ENCODE measurements at places on chromosomes 3 and 15. TPM values are rescaled to one million over a fixed set of nuclear protein-coding genes. Genes with fewer than 3 reads are reported as not detected.

GRCh38 chr15:40928821-40929659 is at the start of gene DLL4:
TSS of gene DLL4 (plus strand) at chr15:40929340. CDS start at chr15:40929669, 329 bp downstream.
- peak; percentile 70 for DNase-seq

DNA sequence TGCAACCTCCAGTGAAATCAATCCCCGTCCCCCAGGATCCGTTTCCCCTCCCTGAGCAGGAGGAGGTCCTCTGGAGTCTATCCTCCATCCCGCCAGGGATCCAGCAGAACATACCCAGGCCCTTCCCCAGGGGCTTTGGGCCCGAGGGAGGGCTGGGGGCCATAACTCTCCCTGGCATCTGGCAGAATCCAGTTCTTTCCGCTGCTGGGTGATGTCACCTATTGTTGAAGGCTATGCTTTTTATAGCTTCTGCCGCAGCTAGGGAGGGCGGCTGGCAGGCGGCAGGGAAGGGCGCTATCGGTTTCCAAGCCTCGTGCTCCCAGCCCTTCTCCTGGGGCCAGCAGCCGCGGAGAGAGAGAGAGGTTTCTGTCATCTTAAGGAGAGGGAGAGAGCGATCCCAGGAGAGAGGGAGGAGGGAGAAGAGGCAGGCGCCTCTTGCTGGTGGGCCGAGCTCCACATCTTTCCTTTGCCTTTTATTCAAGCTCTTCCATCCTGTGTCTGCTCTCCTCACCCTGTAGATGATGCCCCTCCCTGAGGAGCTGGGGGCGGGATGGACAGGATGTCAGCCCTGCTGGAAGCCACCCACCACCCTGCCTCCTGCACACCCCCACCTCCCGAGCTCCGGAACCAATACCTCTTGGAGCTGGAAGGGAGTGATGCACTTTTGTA is 120.1 kb downstream of the ANP32A start:
- peak; percentile 84 for DNase-seq

- no peak for DNase-seq
Measured at GRCh38 chr3:44106756-44107155, 134.9 kb upstream of the TOPAZ1 start.

ESYT3 gene
- 10.0 TPM for total RNA-seq

GRCh38 chr15:62307551-62307950 is 142.5 kb upstream of the C2CD4B start:
- no peak for DNase-seq
